Aorta (tissue), 5 donors: ENCODE measurements at places on chromosomes 2 and 18.
A peak's percentile ranks its signal among the peaks of the same experiment; 100 is the strongest.

DNA sequence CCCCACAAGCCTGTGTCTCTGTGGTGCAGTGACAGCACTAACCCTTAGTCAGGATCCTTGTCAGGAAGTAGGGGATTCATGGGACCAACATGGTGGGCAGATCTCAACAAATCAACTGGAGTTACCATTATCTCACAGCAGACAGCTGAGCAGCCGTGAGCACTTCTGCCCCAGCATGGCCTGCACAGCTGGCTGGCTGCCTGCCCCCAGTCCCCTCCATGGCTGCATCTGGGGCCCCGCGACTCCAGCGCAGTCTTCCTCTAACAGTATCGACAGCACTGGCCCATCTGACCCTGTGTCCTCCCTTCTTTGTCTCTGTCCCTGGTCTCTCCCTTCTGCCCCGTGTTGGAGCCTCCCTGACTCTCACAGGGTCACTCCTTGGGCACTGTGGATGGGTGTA, 4.7 kb upstream of the ADCY3 start:
- peak; percentile 65 for DNase-seq

DNA sequence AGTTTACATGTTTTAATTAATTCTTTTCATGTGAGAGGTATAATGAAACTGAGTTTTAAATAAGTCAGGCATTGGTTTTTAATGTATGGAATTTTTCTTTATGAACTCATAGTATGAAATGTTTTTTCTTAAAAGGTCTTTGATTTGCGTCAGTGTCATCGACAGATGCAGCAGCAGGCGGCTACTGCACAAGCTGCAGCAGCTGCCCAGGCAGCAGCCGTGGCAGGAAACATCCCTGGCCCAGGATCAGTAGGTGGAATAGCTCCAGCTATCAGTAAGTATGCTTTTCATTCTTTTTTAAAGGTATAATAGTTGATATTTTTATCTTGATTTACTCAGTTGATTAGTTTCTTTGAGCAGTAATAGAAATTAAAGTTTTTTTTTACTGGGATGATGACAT, 46.5 kb downstream of the SMAD4 start:
- no peak for DNase-seq

- no peak for DNase-seq
Measured at GRCh38 chr2:71546275-71546638, 92.9 kb downstream of the DYSF start.

DNA sequence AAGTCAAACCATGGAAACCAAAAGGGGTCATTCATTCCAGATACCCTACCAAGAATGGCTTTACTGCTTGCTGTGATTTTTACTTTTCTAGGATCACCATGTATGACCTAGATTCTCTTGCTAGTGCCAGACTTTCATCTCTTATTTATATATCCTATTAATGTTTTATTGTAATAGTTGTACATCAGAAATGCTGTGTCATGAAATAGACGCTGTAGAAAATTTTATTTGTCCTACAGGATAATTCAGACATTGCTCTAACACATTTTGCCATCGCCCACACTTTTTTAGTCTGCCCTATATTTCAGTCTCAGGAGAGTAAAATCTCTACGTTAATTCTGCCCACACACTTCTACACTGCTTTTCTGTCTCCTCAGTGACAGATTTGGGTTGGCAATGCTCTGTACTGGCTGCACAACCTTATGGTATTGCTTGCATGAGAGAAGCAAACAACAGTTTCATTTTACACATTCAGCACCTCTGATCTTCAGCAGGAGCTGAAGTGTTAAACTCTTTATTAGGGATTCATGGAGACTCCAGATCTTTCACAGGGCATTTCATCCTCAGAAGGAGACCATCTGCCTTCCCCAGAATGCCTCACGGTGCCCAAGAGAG, 871.8 kb upstream of the CHAC2 start:
- no peak for DNase-seq

- DNase-seq: no peak
Measured at GRCh38 chr2:20457661-20458630, 11.1 kb downstream of the RHOB start.

GRCh38 chr2:230981704-230982103, 14.2 kb upstream of the SPATA3 start:
- no peak for DNase-seq

DNA sequence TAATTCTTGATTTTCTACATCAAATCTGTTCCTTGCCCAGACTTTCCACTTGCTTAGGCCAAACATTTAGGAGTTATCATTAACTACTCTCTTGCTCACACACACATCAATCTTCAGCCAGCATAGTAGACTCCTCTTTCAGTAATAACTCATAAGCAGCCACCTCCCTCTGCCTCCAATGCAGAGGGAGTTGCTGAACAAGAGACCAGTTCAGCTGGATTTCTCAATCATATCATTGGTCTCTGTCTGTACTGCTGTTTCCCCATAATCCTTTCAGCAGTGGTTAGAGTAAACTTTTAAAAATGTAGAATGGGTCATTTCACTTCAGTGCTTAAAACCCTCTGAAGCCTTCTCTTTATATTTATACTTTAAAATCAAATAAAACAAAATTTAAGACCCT, 112.9 kb downstream of the SLC39A10 start:
- DNase-seq: no peak

GRCh38 chr2:218166791-218167190, at the start of gene CXCR1:
Gene CXCR1 (minus strand): TSS chr2:218166962. CDS start chr2:218165211, 1,751 bp downstream.
- DNase-seq: no peak
